ENCODE measurements at places on chromosomes 13 and 19.

DNA sequence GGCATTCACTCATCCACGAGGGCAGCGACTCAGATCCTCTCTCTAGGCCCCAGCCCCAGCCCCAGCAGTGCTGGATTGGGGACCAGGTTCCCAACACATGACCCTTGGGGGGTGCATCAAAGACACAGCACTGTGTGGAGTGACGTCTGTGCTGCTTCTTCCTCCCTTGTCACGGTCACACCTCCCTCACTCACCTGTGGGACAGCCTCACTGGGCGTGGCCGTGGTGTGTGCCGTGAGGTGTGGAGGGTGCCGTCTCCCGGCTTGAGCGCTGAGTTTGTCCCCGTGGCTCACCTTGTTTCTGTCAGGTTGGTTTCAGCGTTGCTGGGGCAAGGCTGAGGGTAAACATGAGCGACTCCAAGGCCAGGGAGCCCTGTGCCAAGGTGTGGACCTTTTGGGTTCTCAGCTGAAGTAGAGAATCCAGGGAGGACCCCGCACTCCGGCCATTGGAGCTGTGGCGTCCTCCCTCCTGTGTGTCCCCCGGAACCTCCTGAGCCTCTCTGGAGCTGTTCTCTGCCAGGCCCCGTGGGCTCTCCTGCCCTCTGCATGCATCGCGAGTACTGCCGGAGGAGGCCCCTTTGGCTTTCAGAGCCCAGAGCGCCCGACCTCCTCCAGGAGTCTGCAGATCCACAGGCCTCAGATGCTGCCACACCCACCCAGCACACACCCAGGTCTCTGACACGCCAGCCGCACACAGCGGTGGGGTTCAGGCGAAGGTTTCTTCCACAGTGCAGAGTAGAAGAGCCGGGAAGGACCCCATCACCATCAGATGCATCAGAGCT, 33.6 kb downstream of the CSNK1G2 start:
- no peak for DNase-seq

DNA sequence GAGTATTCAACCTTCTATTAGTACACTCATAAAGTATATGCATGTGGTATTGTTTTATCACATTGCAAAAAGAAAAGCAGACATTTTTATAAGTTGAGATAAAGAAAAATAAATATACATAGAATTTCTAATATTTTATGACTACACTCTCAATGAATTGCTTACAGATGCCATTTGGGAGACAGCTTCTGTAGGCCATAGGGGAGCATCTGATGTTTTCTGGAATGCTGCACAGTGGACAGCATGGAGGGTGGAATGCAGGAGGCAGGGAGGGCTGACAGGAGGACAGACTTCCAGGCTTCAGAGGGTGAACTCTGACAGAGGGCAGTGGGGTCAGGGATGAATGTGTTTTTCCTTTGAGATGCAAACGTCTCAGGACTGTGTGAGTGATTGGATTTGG, 45.8 kb downstream of the MIPEP start:
- DNase-seq = no peak

DNA sequence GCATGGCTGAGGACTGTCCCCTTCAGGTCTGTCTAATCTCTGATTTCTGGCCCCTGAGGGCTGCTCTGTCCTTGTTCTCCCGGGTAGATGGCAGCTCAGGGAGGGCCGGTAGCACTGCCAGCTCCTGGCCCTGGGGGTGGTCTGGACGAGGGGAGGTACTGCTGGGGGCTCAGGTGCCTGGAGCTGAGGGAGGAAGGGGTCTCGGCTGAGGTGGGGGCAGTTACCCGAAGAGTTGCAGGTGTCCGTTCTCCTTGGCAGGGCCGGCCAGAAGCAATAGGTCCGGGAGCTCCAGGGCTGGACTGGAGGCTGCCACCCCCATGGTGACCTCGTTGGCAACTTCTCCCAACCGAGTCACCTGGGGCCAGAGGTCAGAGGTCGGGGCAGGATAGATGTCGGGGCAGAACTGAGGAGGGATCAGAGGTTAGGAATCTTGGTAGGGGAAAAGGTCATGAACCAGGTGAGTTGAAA, 1.2 kb upstream of the EMC10 start:
- DNase-seq = no peak

GRCh38 chr19:36420961-36421748, 2.7 kb upstream of the ZFP82 start:
- DNase-seq = no peak

GRCh38 chr19:13892870-13893269, 13.0 kb downstream of the BRME1 start:
- DNase-seq = no peak

GRCh38 chr13:112102243-112102642, 35.3 kb downstream of the SOX1 start:
- DNase-seq = no peak

- no peak for DNase-seq
Observed at GRCh38 chr13:76692346-76692745, 193.9 kb downstream of the KCTD12 start.

DNA sequence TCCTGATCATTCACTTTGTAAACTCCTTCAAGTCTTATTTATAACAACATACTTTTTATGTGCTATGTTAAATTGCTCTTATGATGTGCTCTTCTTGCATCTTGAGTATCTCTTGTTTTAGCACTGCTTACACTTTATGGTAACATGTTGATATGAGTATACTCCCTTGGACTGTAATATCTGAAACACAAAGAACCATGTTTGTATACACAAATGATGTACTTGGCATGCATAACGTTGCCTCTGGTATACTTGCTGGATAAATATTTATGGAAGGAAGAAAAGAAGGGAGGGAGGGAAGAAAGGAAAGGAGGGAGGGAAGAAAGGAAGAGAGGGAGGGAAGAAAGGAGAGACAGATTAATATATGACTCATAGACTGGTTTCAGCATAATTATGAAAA, 333.2 kb downstream of the PCDH9 start:
- DNase-seq = no peak

DNA sequence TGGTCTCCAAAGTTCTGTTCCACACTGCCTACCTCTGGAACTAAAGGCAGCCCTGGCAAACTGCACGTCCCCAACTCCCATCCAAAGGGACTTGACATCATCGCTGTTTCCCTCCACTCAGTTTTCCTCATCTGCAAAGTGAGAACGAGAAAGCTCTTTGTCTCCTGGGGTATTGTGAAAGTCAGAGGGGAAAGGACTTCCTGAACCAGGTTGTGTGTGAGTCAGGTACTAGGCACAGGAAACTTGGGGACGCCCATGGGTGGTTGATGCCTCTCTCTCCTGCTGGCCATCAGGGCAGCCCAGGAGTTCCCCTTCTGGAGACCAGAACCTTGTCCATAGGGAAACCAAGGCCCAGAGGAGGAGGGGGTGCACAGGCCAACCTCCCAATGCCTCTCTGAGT, 4.7 kb downstream of the CRLF1 start:
- no peak for DNase-seq

- no peak for DNase-seq
Observed at GRCh38 chr19:15337202-15337601, 4.9 kb upstream of the BRD4 start.

DNA sequence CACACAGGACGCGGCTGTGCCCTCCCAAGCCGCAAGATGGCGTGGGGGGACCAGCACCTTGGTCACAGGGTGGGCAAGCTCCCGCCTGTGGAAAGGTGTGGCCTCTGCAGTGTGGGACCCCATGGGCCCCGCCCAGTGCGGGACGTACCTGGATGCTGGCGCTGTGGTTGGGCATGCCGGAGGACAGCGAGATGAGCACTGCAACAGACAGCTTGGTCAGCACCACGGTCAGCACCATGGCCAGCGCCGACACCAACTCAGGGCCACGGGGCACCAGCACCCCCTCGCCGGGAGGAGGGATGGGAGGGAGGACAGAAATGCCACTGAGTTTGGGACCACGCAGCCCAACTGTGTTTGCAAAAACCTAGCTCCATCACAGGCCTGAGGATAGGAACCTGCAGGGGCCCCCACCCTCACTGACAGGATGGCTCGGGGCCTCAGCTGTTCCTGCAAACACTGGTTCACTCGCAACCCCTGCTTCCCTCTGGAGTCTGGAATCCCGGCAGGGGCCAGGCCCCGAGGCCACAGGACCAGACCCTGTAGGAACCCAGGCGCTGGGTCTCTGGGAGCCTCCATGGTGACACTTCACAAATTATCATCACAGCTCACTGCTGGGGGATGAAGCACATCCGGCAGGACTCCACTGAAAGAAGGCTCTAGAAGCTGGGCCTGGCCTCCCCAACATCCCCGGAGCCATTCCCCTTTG, 27.1 kb downstream of the IZUMO4 start:
- DNase-seq = no peak

- no peak for DNase-seq
Observed at GRCh38 chr13:25571237-25571636, 199.5 kb downstream of the ATP8A2 start.

GRCh38 chr13:44294876-44295275, 78.7 kb upstream of the SERP2 start:
- no peak for DNase-seq

DNA sequence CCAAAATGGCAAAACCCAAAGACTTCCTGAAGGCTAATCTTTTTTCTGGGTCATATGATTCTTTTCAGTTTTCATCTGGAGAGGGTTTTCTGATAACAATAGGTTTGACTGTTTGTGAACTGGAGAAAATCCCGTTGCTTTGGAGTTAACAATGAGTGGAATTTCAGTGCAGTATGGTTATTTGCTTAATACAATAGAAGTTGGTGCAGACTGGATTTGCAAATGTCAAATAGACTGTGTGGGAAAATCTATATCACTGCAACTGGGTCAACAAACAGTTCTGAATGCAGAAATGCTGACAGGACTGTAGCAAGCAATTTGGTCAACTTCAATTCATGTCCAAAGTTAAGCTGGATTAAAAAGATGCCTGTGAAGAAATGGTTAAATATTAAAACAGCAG, 267.5 kb upstream of the ARGLU1 start:
- DNase-seq = no peak

GRCh38 chr13:58587183-58587582, 955.6 kb downstream of the PCDH17 start:
- no peak for DNase-seq

DNA sequence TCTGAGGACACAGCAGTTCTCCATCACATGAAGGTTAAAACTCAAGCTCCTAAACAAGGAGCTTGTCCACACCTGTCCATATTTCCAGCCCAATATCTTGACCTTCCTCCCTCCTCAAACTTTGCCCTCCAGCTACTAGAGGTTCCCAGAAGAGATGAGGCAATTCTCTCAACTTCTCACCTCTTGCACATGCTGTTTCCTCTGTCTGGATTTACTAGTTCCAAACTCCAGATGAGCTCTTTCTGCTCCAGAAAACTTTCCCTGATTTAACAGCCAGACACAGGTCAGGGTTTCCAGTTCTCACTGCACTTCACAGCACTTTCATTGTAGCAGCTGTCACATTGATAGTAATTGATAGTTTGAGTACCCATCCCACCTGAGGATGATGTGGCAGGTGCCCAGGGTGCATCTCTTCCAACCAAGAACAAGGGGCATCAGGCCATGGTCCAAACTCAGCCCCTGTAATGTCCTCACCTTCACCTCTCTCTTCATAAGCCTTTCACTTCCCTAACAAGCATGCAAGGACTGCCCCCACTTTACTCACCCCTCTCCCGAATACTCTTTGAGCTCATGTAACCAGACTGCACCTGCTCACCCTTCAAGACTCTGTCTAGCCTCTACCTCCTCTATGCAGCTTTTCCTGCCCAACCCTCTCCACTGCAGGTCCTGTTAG, 3.0 kb upstream of the WDFY2 start:
- DNase-seq = no peak

- DNase-seq = no peak
Observed at GRCh38 chr19:10918359-10918758, 10.1 kb downstream of the YIPF2 start.

GRCh38 chr13:35744566-35745178, 268.2 kb upstream of the MAB21L1 start:
- no peak for DNase-seq
